NCI-H1417 (cell line): ENCODE measurements at places on chromosomes 7 and 10.

DNA sequence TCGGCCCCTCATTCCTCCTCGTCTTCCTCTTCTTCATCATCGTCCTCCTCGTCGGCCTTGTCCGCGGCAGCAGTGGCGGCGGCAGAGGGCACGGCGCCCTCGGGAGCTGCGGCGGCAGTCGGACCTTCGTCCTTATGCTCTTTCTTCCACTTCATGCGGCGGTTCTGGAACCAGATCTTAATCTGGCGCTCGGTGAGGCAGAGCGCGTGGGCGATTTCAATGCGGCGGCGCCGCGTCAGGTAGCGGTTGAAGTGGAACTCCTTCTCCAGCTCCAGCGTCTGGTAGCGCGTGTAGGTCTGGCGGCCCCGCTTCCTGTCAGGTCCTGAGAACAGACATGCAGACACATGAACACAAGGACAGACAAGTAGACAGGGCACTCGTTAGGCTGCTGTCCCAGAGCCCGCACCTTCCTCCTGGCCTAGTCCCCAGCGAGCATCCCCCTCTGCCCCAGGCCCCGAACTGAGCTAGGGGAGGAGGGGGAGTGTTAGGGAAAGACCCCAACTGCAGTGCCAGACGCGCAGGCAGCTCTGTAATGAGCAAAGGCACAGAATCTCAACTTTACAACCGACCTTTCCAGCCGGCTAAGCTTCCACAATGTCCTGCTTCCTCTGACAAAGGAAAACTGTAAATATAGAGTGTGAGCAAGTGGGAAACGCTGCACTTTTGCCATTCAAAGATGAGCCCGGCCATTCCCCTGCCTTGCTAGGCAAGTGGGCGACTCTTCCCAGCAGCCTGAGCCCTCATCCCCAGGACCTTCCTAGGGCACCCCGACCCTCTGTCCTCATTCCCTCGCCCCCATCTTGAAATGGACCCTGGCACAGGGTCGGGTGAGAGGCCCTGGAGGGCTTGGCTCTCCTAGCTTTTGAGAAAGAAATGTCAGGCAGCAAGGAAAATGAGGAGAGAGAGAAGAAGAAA lies 1.3 kb downstream of the HOXA7 start:
- DNase-seq, result no peak

DNA sequence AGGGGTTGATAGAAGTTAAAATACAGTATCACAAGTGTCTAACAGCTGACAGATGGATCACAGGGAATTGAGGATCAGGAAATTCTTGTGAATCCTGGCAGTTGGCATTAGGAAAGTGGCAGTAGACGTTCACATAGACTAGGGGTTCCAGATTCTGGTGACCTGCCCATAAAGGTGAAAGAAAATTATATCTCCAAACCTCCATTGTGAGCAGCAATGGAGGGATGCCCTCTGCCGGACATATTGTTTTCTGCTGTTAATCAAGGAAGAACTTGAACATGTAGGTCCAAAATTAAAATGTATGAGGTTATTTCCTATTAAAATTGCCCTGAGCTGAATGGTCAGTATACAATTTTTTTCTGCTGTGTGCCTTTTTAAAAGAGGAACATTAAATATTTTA lies 5.1 kb downstream of the NME8 start:
- peak; percentile 19 for DNase-seq

DNA sequence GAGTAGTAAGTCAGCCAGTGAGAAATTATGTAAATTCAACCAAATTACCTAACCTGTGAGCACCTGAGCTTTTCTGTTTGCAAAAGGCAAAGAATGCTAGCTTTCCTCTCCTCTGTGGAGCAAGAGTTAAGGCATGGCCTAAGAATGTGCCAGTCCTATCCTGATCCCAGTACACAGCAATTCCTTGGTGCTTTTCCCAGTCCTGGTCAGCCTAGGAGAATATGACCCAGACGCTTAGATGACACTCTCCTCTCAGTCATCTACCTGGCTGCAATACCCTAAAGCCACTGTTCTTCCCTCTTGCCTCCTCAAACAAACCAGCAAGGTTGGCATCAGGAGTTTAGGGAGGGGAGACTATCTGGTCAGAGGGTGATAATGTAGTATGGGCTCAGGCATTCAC lies 4.1 kb downstream of the PDLIM1 start:
- DNase-seq, result no peak

GRCh38 chr7:131819891-131820290 lies 263.5 kb upstream of the PODXL start:
- DNase-seq, result no peak

DNA sequence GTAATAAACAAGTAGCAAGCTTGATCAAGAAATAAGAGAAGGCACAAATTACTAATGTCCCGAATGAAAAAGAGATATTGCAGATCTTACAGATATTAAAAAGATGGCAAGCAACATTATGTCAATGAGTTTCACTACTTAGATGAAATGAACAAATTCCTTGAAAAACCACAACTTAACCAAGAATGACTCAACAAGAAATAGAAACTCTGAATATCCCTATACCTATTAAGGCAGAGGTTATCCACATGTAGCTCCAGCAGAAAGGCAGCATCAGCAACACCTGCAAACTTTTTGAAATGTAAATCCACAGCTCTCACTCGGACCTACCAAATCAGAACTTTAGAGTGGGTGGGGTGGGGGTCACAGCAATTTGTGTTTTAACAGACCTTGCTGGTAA lies 33.6 kb downstream of the PDE1C start:
- no peak for DNase-seq

GRCh38 chr10:63099734-63100133 lies 33.4 kb upstream of the NRBF2 start:
- DNase-seq, result no peak

GRCh38 chr10:124164264-124164663 lies 70.9 kb upstream of the CHST15 start:
- no peak for DNase-seq

DNA sequence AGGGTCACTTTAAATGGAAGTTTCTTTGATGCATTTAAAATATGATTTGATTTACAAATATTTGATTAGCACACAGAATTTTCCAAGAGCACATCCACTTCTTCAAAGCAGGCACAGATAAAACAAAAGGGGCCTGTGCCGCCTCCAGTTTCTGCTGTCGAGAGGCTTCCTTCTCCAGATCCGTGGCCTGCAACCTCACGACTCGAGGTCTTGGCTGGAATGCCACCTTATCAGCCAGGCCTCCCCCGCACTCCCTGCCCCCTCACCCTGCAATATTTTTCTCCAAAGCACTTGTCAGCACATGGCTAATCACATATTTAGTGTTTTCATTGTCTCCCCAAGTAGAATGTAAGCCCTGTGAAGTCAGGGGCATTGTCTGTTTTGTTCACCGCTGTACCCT lies 12.5 kb downstream of the PYROXD2 start:
- no peak for DNase-seq

DNA sequence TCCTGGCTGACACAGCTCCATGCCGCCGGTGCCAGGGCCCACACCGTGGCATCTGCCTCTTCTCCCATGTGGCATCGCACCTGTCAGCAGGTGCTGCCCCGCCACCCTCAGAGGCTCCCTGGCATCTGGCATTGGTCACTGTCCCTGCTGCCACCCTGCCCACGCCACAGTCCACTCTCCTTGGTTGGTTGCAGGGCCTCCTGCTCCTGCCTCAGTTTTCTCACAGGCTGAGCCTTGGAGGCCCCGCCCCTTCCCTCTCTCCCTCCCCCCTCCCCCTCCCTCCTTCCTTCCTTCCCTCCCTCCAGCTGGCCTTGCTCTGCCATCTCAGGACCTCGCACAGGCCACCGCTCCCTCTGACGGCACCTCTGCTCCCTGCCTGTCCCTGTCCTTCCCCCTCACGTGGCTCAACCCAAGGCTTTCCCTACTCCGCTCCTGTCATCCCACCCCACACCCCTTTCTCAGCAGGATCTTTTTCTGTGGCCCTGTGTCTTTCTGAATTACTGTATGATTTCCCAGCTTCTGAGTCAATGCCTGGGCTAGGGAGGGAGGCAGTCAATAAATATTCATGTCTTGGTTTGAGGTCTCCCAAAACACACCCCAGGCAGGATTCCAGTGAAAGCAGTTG lies 87.4 kb downstream of the INPP5A start:
- no peak for DNase-seq

DNA sequence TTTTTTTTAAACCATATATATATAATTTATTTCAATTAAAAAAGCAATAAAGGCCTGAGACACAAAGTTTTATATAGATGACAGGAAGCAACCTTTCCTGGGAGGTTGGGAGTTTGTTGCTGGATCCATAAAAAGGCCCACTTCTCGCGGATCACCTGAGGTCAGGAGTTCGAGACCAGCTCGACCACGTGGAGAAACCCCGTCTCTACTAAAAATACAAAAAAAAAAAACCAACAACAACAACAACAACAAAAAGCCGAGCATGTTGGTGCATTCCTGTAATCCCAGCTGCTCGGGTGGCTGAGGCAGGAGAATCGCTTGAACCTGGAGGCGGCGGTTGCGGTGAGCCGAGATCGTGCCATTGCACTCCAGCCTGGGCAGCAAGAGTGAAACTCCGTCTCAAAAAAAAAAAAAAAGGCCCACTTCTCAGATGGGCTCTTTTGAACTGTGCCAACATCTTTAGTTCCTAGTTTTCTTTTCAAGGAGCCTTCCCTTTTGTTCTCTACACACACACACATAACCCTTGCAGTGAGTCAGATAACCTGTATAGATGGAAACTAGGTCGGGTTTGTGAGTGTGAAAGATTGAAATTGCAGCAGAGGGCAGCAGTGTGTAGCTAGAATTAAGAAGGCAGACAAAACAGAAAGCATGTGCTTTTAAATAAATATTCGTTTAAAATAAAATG lies 1.2 kb upstream of the SMNDC1 start:
- DNase-seq, result peak; percentile 59

GRCh38 chr10:18659125-18659818 lies at the start of gene ARL5B:
TSS of gene ARL5B (plus strand) at chr10:18659431. CDS start at chr10:18659638, 207 bp downstream.
- peak; percentile 88 for DNase-seq

- peak; percentile 66 for DNase-seq
Observed at GRCh38 chr10:124149189-124150042, 56.0 kb upstream of the CHST15 start.
